Tibial nerve (tissue), 4 donors: ENCODE measurements at places on chromosomes 2 and 18.

DNA sequence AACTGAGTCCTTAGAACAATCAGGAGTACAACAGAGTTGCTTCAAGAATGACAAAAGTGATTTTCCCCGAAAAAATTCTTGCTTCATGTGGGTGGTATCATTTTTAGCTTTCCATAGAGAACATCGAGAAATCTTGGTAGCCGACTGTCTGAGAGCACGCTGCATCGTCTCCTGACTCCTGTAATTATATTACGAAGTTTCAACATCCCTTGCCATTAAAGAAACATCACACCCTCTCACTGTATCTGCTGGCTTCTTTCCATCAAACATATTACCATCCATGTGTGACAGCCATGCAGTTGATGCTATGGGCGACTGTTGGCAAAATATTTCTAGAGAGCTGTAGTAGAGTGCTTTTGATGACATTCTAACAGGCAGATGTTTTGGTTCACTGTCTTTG lies 311.2 kb downstream of the CMPK2 start:
- H3K36me3 ChIP-seq = no peaks in the 10 kb centered on the region
- no peak overlapping the region for H3K4me3 ChIP-seq
- H3K27ac ChIP-seq = no peak overlapping the region
- no peak for DNase-seq

DNA sequence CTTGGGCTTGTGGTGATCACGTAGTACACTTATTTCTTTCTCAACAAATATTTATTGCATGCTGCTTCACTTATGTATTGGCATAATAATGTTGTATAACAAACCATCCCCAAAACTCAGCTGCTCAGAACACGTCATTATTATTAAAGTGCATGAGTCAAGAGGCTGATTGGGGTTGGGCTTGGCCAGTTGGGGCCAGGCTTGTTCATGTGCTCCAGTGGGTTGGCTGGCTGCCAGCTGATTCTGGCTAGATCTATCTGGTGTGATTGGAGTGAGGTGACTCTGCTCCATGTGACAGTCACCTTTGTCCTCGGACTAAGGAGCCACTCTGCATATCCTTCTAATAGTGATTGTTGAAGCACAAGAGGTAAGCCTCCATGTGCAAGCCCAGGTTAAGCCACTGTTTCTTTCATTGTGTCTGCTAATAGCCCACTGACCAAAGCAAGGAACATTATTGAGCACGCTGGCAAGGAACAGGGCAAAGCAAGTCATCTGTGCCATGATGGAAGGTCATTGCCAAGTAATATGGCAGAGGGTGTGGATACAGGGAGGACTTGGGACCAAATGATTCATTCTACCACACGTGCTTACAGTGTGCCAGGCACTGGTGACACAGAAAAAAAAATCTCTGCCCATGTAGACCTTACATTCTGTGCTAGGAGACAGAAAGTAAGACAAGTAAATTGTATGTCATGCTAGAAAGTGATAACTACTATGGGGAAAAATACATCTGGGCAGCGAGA lies 63.3 kb upstream of the TMEM182 start:
- H3K27me3 ChIP-seq = no peaks in the 10 kb centered on the region
- H3K27ac ChIP-seq = no peak overlapping the region
- no peaks in the 10 kb centered on the region for H3K4me1 ChIP-seq
- no peak for DNase-seq
- no peaks in the 10 kb centered on the region for H3K36me3 ChIP-seq

DNA sequence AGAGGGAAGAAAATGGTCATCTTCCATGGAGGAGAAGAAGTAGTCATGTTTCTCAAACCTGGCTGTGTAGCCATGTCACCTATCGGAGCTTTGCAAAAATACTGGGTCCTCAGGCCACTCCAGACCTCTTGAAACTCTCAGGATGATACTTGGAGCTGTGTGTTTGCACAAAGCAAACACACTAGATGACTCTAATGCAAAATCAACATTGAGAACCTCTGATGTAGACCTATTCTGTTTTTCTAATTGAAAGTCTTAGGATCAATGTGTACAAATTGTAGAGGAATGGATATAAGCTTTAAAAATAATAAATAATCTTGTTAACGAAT lies 444.3 kb downstream of the RND3 start:
- H3K36me3 ChIP-seq = no peaks in the 10 kb centered on the region
- H3K27ac ChIP-seq = no peak overlapping the region
- no peak for DNase-seq

- H3K4me3 ChIP-seq = no peak overlapping the region
- H3K36me3 ChIP-seq = no peaks in the 10 kb centered on the region
- peak overlapping the region; percentile 93 for H3K27ac ChIP-seq
- no peak for DNase-seq
Observed at GRCh38 chr2:95031726-95032116, 6.2 kb downstream of the MAL start.

GRCh38 chr2:60882971-60883753 lies 1.8 kb downstream of the REL start:
- H3K4me1 ChIP-seq = peaks cover 5% of the 10 kb centered on the region
- H3K36me3 ChIP-seq = no peaks in the 10 kb centered on the region
- peak overlapping the region; percentile 99 for H3K27ac ChIP-seq
- H3K27me3 ChIP-seq = no peaks in the 10 kb centered on the region
- peak overlapping the region; percentile 96 for H3K4me3 ChIP-seq

GRCh38 chr2:127626917-127627739 lies 18.8 kb upstream of the GPR17 start:
- no peak for DNase-seq
- H3K36me3 ChIP-seq = no peaks in the 10 kb centered on the region
- H3K27ac ChIP-seq = no peak overlapping the region

DNA sequence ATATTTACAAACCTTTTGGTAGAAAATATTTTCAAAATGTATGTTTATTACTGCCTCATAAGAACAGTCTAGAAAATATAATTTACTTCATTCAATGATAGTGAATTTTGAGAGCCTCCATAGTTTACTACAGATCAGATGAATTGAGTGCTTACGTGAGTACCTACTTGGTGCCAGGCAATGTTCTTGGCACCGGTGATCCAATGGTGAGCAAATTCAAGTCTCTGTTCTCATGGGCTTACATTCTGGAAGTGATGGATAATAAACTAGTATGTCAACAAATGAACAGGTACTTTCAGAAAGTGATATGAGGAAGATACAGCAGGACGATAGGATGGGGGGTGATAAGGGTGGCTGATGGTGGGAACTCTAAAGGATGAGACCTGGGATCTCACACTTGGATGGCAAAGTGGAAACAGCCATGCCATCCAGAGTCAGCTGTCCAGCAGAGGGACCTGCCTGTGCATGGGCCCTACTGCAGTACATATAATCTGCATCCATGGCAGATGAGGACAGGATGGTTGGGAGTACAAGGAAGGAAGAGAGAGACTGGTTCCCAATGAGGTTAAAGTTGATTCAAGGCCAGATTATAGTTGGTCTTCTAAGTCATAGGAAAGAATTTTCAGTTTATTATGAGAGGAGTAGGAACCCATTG lies 277.0 kb downstream of the NEDD4L start:
- H3K27me3 ChIP-seq = no peaks in the 10 kb centered on the region
- no peak overlapping the region for H3K27ac ChIP-seq
- H3K4me3 ChIP-seq = no peak overlapping the region
- H3K4me1 ChIP-seq = no peaks in the 10 kb centered on the region
- H3K36me3 ChIP-seq = no peaks in the 10 kb centered on the region

DNA sequence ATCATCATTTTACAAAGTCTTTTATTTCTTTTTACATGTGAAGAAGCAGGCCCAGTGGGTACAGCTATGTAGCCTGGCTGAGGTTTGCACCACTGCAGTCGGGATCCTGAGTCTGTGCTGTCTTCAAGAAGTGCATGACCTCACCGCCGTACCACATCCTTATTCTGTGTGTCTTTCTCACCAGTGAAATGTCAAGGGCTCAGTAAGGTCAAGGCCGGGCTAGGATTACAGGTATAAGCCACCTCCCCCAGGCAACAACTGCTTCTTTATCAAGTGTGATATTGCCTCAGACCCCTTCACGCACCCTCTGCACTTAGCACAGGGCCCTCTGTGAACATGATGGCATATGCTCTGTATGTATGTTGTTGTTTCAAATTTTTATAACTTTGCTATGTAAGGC lies 76.7 kb downstream of the PIEZO2 start:
- H3K27me3 ChIP-seq = no peaks in the 10 kb centered on the region
- no peak overlapping the region for H3K27ac ChIP-seq
- no peaks in the 10 kb centered on the region for H3K36me3 ChIP-seq
- no peak overlapping the region for H3K4me3 ChIP-seq

DNA sequence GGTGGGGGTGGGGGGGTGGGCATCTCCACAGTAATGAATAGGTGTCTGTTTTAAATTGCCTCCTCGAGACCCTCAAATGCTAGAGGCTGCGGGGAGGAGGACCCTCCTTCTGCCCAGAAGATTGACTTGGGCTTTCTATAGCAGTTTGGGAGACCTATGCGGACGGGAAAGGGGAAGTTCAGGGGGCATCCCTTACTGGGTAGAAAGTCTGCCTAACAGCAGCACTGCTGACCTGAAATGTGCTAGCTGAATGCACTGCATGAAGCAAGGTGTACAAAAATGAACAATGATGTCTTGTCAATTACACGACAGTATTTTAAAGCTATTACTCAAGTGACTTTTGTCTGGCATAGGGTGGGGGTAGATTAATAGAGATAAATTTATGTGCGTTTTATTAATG lies 2.5 kb downstream of the DCC start:
- H3K4me1 ChIP-seq = peaks cover 28% of the 10 kb centered on the region
- no peak for DNase-seq
- H3K36me3 ChIP-seq = no peaks in the 10 kb centered on the region
- no peak overlapping the region for H3K27ac ChIP-seq
- peaks cover 60% of the 10 kb centered on the region for H3K27me3 ChIP-seq

GRCh38 chr2:146994246-146994645 lies 850.6 kb upstream of the ACVR2A start:
- H3K36me3 ChIP-seq = no peaks in the 10 kb centered on the region
- H3K4me1 ChIP-seq = no peaks in the 10 kb centered on the region
- no peaks in the 10 kb centered on the region for H3K27me3 ChIP-seq
- no peak for DNase-seq
- no peak overlapping the region for H3K4me3 ChIP-seq
- no peak overlapping the region for H3K27ac ChIP-seq

GRCh38 chr18:23662309-23663263 lies at the start of gene ANKRD29:
ANKRD29 (minus strand) TSS chr18:23662911; CDS start chr18:23662730, 181 bp downstream.
- peak within 1 kb of the TSS; percentile 61 for H3K27ac ChIP-seq
- H3K36me3 ChIP-seq = no peaks in the 10 kb centered on the region
- DNase-seq = no peak

DNA sequence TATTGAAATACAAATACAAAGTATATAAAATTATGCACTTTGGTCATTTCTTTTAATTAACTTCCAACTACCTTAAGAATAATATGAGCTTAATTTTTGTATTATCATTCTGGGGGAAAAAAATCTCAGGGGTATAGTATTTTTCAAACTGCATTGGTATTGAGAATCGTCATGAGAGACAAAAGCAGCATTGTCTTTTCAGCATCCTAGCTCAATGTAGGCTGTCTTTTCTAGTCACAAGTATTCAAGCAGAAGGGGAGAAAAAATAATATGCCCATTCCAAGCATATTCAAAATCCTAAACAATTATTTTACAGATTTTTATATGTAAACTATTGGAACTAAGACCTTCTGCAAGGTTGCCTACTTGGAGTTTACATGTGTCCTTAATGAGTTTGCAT lies 693.3 kb downstream of the LRP1B start:
- H3K4me3 ChIP-seq = no peak overlapping the region
- no peaks in the 10 kb centered on the region for H3K4me1 ChIP-seq
- H3K27me3 ChIP-seq = no peaks in the 10 kb centered on the region
- H3K36me3 ChIP-seq = no peaks in the 10 kb centered on the region

DNA sequence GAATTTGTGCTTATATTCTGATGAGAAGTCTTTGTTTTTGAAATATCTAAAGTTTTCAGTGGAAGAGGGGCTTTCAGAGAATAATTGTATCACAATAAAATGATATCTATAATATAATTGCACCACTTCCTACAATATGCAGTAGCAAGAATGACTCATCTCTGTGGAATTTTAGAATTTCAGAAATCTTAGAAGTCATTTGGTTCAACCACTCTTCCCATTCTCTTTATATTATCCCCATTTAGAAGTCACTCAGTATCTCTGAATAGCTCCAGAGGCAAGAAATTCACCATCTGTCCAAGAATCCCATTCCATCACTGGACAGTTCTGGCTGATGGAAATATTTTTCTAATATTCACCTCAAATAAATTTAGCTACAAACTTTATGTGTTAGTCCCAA lies 59.3 kb upstream of the CCDC68 start:
- H3K27ac ChIP-seq = no peak overlapping the region
- no peak overlapping the region for H3K4me3 ChIP-seq
- no peaks in the 10 kb centered on the region for H3K4me1 ChIP-seq
- no peaks in the 10 kb centered on the region for H3K36me3 ChIP-seq
- DNase-seq = no peak

- no peak for DNase-seq
- H3K4me1 ChIP-seq = no peaks in the 10 kb centered on the region
- H3K27me3 ChIP-seq = no peaks in the 10 kb centered on the region
- H3K27ac ChIP-seq = no peak overlapping the region
- no peak overlapping the region for H3K4me3 ChIP-seq
- no peaks in the 10 kb centered on the region for H3K36me3 ChIP-seq
Observed at GRCh38 chr2:235411905-235412485, 81.8 kb upstream of the AGAP1 start.

- no peak for DNase-seq
- no peaks in the 10 kb centered on the region for H3K4me1 ChIP-seq
- H3K27ac ChIP-seq = no peak overlapping the region
- no peaks in the 10 kb centered on the region for H3K36me3 ChIP-seq
- H3K27me3 ChIP-seq = no peaks in the 10 kb centered on the region
Observed at GRCh38 chr18:7646174-7646886, 79.2 kb downstream of the PTPRM start.

DNA sequence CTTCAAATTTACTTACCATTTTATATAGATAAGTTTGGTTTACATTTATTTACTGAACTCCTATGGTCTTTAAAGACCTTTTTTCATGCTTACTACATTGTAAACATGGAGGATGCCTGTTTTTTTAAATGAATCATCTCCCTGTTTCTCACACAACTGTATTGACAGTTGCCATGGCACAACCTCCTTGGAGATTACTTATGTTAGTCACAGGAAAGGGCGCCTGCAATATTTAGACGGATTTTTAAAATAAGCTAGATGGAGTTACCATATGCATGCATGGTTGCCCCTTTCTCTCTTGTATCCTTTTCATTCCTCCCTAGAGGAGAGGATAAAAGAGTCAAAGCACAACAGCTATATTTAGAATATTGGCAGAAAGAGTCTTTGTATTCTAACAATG lies 34.8 kb upstream of the CCDC102B start:
- H3K4me1 ChIP-seq = peaks cover 9% of the 10 kb centered on the region
- H3K4me3 ChIP-seq = no peak overlapping the region
- DNase-seq = no peak
- H3K27ac ChIP-seq = no peak overlapping the region
- no peaks in the 10 kb centered on the region for H3K36me3 ChIP-seq

DNA sequence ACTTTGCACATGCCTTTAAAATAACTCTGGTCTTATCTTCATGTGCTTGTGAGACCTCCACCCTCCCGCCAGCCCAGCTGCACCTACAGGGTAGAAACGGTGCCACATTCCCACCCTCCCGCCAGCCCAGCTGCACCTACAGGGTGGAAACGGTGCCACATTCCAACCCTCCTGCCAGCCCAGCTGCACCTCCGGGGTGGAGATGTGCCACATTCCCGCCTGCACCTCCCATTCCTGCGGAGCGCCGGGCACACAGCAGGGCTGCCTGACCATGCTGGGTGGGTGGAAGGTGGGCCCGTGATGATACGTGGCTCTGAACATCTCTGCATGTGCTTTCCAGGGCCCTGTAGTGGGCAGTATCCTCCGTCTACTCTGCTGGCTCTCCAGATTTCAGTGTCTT lies 243.7 kb upstream of the PXDN start:
- no peaks in the 10 kb centered on the region for H3K4me1 ChIP-seq
- H3K4me3 ChIP-seq = no peak overlapping the region

GRCh38 chr2:154331784-154332183 lies 366.7 kb upstream of the KCNJ3 start:
- no peaks in the 10 kb centered on the region for H3K4me1 ChIP-seq
- no peak for DNase-seq
- H3K4me3 ChIP-seq = no peak overlapping the region
- no peaks in the 10 kb centered on the region for H3K27me3 ChIP-seq
- H3K27ac ChIP-seq = no peak overlapping the region
- no peaks in the 10 kb centered on the region for H3K36me3 ChIP-seq
